CD4-positive, alpha-beta T cell treated with Interleukin-15 for 4 hours (primary cell): ENCODE measurements at places on chromosomes 7 and 10.

- no peak for DNase-seq
Measured at GRCh38 chr10:88060762-88061161, 197.3 kb downstream of the PTEN start.

DNA sequence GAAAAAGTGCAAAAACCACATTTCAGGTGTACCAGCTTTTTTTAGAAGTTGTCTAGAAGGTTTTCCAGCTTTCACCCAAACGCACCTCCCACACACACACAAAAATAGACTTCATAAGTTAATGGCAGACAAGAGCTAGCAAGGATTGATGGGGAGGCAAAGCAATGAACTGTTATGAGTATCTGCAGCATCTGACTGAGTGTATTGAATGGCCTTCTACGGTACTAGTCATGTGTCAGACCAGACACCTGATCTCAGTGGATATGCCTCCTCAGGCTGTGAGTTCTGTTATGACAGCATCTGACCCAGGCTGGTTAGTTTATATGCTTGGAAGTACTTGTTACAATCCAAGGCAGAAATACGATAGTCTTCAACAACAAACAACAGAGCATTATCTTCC, 406.1 kb upstream of the AUTS2 start:
- no peak for DNase-seq

- no peak for DNase-seq
Measured at GRCh38 chr10:9957351-9957750, 1060.3 kb upstream of the CELF2 start.

DNA sequence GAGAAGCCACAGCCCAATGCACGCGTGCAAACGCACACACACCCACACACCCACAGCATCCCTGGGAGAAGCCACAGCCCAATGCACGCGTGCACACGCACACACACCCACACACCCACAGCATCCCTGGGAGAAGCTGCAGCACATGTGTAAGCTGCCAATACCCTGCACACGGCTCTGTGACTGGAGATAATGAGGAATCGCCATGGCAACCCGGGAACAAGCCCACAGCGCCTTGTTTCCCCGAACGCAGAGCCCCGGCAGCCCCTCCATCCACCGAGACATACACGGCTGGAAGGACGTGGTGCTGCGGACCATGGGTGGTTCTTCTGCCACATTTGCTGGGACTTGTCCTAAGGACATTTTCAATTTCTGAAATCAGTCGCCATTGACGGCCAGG, 221.3 kb downstream of the PTPRN2 start:
- no peak for DNase-seq

DNA sequence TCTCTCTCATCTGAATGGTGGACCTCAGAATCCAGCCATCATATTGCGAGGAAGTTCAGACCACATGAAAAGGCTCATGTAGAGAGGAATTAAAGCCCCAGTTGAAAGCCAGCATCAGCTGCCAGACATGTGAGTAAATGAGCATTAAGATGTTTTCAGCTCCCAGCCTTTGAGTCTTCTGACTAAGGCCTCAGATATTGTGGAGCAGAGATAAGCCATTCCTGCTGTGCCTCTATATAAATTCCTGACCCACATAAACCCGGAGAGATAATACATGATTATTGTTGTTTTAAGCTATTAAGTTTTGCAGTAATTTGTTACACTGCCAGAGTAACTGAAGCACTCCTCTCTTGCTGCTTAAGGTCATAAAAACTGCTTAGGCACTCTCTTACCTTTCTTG, 14.6 kb downstream of the FAM149B1 start:
- no peak for DNase-seq
